T-helper 2 cell (primary cell): ENCODE measurements at places on chromosomes 13 and 19.

- no peak for DNase-seq
These were observed 52.0 kb downstream of the SLC7A1 start for GRCh38 chr13:29543230-29544215.

GRCh38 chr13:109517517-109517916 is 268.9 kb downstream of the IRS2 start:
- DNase-seq = no peak

DNA sequence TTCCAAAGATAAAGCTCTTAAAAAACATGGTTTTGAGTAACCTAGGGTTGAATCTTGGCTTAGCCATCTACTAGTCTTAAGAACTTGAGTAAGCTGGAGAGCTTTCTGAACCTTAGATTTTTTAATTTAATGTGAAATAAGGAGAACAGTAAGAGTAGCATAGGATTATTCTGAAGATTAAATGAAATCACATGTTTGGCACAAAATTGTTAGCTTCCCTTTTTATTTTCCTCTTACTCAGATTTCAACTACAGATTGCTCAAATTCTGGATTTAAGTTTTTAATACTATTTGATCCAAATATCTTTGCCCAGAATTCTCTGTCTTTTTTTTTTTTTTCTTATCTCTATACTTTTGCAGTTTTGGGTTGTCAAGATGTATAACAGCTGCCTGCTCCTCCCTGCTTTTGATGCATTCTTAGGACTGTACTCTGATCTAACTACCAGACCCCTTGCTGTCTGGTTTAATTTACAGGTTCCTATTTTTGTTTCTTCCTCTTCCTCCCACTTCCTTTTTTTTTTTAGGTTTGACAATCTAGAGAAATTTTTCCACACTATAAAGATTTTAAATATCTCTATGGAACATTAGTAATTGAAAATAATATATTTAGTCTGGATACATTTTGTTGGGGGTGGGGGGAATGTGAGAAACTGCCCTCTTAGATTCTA is 12.3 kb downstream of the POMP start:
- no peak for DNase-seq

- no peak for DNase-seq
These were observed 50.5 kb downstream of the STARD13 start for GRCh38 chr13:33235078-33235477.

- DNase-seq = peak; percentile 85
These were observed 33.3 kb upstream of the SPATA13 start for GRCh38 chr13:24127116-24127631.

DNA sequence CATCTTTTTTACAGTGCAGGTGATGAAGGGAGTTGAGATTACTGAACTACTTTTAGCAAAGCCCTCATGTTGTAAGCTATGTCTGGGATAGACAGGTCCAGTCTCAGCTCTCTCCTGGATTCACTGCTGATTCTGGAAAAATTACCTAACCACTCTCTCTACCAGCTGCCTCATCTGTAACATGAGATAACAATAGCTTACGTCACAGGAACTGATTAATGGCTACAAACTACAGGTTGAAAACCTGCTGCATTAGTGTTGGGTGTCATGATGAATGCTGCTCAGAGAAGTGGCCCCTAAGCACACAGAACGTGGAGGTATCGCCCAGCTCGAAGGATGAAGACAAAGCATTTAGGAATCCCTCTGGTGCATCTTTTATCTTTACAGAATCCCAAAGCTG is 277.8 kb downstream of the ABCC4 start:
- DNase-seq = no peak

GRCh38 chr19:39398297-39398864 is 7.2 kb downstream of the MED29 start:
- DNase-seq = peak; percentile 83

GRCh38 chr19:5035793-5036697 is 67.1 kb downstream of the KDM4B start:
- DNase-seq = no peak

- DNase-seq = peak; percentile 97
These were observed 15.2 kb upstream of the MYO1F start for GRCh38 chr19:8592231-8593009.

DNA sequence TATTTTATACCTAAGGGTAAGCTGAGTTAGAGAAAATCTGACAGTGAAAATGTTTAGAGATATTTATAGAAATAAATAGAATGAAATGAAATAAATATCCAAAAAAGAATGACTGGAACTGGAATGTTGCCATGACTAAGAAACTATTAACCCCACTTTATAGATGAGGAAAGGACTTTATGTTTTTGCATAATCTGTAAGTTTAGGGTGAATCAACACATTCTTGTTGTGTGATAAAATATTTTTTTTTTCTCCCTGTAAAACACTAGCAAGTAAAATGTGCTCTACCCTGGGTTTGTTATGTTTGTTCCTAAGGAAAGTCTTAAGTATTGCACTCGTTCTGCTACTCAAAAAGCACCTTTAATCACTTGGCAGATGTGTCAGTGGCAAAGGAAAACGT is 83.8 kb upstream of the KL start:
- no peak for DNase-seq

- no peak for DNase-seq
These were observed 140.4 kb downstream of the LMO7 start for GRCh38 chr13:75776550-75776949.

GRCh38 chr19:33629826-33630375 is 8.1 kb downstream of the CHST8 start:
- DNase-seq = no peak

GRCh38 chr19:17883627-17884410 is 12.1 kb downstream of the SLC5A5 start:
- DNase-seq = no peak

GRCh38 chr13:32779119-32779518 is 192.9 kb downstream of the PDS5B start:
- DNase-seq = no peak

- DNase-seq = no peak
These were observed 7.8 kb downstream of the GPR183 start for GRCh38 chr13:99299256-99299919.

- no peak for DNase-seq
These were observed 53.3 kb upstream of the SLC7A1 start for GRCh38 chr13:29648760-29649159.

GRCh38 chr13:97219226-97219625 is 2.9 kb upstream of the MBNL2 start:
- no peak for DNase-seq

DNA sequence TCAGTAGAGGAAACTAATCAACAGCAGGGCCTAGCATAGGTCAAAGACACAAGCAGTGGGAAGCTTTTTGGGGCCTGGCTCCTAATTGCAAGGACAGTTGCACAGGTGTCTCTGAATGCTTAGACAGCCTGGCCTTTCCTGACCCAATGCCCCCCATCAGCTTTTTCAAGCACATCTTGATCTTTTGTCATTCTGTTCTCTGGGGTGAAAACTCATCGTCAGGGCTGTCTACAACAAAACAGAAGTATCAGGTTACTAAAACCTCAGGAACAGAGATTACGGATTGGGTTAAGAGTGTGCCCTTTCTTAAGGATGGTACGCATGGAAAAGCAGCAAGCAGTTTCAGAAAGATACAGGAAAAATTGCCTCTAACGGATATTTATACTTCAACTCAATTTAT is 8.3 kb upstream of the ZNF254 start:
- DNase-seq = no peak

- peak; percentile 25 for DNase-seq
These were observed 59.1 kb upstream of the TNFRSF19 start for GRCh38 chr13:23510979-23511735.

DNA sequence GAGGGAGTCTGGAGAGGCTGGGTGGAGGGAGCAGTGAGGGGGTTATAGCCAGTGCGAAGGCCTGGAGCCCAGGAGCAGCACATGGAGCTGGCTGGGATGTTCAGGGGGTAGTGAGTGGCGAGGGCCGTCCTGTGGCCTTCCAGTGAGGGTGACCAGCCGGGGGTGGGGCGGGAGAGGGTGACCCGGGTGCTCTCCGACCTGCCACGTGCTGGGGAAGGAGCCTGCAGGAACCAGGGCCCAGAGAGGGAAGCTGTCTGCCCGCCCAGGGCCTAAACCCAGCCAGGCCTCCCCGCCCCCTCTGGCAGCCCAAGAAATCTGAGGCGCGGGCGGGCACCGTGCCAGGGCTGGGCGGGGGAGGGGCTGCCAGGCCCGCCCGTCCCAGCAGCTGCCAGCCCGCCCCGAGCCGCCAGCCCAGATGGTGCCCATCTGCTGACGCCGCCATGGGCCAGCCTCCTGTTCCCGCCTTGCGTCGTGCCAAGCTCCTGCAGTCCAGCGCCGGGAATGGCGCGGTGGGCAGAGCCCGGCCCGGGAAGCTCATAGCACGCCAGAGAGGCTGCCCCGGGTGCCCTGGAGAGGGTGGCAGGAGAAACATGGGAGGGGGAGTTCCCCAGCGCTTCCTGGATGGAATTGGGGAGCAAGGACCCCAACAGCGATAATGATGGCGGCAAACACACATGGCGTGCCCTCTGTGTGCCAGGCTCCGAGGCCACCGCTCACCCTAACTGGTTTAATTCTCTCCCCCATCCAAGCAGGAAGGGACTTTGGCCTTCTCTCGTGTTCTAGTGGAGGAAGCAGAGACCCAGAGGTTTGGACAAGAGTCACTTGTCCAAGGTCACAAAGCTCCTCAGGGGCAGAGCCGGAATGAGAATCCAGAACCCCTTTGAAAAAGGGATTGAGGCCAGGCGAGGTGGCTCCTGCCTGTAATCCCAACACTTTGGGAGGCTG is 21.5 kb downstream of the NFIC start:
- no peak for DNase-seq

- DNase-seq = no peak
These were observed 96.3 kb downstream of the EPSTI1 start for GRCh38 chr13:42895776-42896175.

- no peak for DNase-seq
These were observed 223.6 kb downstream of the FOXO1 start for GRCh38 chr13:40442826-40443225.

GRCh38 chr19:38686530-38686888 is 39.1 kb downstream of the ACTN4 start:
- peak; percentile 80 for DNase-seq

GRCh38 chr13:106449096-106449495 is 86.4 kb downstream of the EFNB2 start:
- no peak for DNase-seq

GRCh38 chr19:51915324-51915867 is 10.6 kb upstream of the ZNF649 start:
- no peak for DNase-seq

- DNase-seq = no peak
These were observed 236.1 kb downstream of the RGCC start for GRCh38 chr13:41693434-41693833.

- no peak for DNase-seq
These were observed 69.5 kb downstream of the POLR1D start for GRCh38 chr13:27691207-27691606.
